ENCODE measurements at places on chromosomes 16 and 17.

GRCh38 chr17:17191961-17192381, 14.2 kb downstream of the PLD6 start:
- no peak for DNase-seq

DNA sequence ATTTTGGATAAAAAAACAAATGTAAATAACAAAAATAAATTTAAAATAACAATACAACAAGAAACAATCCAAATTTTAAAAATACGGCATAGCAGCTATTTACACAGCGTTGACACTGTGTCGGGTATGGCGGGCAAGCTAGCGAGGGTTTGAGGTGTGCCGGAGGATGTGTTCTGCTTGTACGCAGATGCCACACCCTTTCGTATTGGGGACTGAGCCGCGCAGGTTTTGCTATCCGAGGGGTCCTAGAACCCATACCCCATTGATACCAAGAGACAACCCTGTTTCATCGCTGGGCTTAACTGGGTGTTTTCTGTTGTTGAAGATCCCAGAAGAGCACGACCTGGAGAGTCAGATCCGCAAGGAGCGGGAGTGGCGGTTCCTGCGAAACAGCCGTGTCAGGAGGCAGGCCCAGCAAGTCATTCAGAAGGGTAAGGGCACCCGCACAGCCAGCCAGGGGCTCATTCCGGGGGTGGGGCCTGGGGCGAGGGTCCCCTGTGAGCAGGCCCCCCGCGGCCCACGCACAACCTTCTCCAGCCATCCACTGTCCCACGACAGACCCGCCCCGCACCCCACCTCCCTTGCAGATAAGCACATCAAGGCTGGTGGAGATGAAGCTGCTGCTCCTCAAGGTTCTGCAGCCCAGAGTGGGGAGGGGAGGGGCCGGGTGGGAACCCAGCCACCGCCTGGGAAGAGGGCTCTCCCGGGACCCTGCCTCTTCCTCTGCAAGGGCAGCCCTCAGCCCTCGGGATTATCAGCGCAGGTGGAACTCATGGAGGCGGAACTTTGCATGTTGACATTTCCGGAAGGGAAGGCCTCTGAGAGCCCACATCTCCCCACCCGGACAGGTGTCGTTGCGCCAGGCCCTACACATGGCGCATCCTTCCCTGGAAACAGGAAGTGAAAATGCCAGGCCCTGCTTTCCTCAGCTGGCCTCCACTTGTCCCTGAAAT, 51.2 kb upstream of the CHMP6 start:
- DNase-seq, result no peak

- no peak for DNase-seq
These were observed 215.2 kb downstream of the CPPED1 start for GRCh38 chr16:12588510-12588909.

GRCh38 chr16:67872631-67873434, at the start of gene EDC4:
Gene EDC4, plus strand, starts transcription at chr16:67873052. Its CDS starts 210 bp downstream, at chr16:67873262.
- DNase-seq, result peak; percentile 95

DNA sequence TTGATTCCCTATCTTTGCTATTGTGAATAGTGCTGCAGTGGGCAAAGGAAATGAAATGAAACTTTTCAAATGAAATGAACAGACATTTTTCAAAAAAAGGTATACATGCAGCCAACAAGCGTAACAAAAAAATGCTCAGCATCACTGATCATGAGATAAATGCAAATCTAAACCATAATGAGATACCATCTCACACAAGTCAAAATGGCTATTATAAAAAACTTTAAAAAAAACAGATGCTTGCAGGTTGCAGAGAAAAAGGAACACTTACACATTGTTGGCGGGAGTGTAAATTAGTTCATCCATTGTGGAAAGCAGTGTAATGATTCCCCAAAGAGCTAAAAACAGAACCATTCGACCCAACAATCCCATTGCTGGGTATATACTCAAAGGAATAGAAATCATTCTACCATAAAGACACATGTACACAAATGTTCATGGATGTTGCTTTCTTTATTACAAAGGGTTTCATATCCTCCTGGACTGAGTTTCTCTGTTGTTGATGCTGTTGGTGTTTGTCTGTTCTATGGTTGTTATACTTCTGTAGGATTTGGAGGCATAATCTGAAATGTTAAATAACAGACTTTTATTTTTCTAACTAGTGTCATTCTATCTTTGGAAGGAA, 99.3 kb upstream of the SOX9 start:
- no peak for DNase-seq

GRCh38 chr17:65593855-65594845, 32.7 kb upstream of the AXIN2 start:
- no peak for DNase-seq

DNA sequence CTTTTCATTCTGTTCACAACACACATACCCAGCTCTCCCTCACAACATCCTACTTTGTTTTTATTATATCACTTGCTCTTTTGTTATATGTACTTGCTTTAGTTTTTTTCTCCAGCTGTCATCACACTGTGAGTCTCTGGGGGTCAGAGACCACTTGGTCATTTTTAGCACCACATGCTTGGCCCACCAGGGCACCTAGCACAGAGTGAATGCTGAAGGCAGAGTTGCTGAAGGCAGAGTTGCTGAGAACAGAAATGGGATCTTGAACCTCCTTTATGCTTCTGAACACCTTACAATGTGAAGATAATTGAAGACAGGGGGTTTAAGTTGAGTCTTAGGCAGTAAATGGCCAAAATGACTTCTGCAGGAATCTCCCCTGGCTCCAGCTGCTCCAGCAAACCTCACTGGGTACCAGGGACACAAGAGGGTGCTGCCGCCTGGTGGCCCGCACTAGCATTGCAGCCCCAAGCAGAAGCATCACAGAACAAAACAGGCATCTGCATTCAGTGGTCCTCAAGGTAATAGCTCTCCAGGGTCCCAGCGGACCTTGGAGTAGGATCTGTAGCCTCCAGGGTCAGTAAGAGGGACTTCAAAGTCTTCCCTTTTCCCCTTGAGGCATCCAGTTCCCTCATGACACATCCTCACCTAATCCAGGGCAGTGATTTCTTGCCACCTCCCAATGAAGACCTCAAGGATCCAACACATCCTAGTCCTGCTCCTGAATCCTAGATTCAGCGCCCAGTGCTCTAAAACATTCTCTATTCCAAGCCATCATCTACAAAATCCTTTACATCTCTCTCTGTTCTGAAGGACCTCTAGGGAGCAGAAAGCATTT, 1972.6 kb downstream of the TP53TG3F start:
- no peak for DNase-seq

DNA sequence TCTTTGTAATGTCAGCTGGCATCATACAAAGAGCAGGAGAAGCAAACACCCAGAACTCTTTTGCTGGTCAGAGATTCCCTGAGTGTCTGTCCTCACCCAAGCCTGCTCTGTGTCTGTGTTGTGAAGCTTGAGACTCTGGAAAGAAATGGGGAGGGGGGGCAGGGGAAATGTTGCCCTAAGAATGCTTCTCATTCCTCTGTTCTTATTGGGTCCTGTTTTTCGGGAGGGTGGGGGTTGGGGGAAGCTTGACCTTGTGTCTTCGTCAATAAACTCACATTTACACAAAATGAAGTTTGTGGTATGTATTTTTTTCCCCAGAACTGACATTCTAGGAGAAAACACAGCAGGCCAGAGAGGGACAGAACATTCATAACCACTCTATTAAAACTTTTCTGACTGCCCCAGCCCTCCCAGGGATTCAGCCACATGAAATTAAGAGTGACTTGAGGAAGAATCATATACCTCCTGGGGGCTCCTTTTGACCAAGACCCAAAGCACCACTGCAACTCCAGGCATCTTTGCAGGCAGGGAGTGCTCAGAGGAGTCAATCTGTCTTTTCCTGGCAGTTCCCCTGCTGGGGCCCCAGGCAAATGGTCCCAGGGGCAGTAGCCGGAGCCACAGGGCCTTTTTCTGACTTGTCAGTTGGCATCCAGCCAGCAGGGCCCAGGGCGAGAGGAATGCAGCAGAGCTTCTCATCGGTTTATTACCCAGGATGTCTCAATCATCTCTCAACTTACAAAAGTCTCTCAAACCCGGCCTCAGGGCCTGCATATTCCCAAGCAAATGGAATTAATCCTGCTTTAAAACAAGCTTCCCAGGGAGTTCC, 5.1 kb upstream of the RASL10B start:
- DNase-seq, result no peak

DNA sequence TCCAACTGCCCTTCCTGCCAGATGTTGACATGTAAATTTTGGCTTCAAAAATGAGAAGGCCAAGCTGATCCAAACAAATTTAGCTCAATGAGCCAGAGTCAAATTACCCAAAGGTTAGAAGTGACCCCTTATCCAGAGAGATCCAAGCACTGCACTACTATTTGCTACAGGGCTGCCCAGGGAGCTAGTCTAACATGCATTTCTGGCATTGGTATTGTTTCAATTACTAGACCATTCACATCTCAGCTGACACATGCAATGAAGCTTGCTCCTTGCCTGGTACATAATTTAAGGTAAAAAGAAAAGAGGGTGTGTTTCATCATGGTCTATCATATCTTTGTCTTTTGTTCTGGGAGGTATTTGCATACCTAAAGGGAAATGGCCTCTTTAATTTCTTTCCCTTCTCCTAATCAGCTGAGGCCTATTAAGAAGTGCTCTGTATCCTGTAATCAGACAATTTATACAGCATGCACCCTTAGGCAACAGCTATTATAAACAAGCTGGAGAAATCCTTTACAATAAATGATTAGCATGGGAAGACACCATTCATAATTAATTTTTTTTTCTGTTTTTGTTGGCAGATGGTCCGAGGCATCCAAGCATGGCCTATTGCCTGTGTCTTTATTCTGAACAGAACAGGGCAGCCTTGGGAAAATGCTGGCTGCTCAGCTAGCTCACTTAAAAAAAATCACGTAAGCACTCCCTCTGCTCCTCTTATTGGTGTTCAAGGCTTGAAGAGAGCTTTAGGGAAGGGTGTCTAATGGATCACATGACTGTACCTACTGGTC, 161.5 kb upstream of the SALL1 start:
- no peak for DNase-seq

GRCh38 chr16:85601730-85602401, 11.3 kb upstream of the GSE1 start:
- DNase-seq, result no peak

DNA sequence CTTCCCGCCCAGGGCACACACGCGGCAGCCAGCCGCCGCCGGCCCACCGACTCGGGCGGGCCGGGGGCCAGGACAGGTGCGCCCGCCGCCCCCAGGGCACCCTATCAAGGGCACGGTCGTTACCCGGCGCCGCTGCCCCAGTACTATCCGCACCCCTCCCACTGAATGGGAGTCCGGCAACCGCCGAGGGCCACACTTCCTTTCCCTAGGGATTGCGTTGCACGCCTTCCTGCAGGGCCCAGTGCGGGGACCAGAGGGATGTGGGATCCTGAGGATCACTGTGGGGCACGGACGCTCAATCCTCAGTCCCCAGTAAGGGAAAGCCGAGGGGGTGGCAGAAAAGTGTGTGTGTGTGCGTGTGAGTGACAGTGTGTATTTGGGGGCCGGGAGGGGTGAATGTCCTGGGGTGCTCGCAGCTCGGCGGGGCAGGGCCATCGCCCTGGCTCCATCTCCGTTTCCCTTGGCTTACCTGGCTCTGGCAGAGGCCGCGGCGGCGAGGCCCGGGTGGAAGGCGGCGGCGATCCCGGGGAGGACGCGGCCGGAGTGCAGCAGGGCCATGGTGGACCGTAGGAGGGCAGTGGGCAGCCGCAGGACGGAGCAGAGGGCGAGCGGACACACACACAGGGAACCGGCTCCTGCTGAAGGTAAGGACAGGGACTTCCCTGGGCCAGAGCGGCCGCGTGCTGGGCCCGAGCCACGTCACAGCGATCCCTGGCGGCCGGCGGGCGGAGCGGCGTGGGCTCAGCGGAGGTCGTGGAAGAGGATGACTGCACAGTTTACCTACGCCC, at the start of gene GOT2:
TSS of gene GOT2 (minus strand) at position 646 of the 788 bp plus-strand sequence. CDS start at position 558, 88 bp downstream.
- DNase-seq, result peak; percentile 89

DNA sequence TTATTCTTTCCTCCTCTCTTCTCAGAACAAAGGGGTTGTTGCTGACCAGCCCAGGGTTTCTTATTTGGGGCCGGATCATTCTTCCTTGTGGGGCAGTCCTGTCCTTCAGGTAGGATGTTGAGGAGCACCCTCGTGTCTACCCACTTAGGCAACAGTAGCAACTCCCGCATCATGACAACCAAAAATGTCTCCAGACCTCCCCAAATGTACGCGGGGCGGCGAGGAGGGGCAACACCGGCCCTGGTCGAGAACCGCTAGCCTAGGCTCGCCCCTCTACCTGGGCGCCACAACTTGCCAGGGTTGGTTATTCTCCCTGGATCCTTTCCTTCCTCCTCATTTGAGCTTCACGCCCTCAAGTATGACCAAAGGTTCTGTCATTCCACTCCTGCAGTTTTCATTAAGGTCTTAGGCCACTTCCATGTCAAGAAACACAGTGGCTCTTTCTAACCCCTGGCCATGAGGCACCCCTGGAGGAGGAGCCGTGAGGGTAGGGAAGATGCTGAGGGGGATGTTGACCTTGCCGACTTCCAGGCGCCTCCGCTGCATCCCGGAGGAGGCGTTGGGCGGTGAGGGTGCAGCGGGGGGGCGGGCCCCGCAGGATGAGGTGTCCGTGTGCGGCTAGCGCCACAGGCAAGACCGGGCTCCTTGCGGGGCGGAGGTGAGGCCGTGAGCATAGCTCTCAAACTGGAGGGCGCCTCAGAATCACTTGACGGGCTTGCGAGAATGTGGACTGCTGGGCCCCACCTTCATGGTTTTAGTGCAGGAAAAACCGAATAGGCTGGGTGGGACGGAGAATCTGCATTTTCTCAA, 712 bp upstream of the SPECC1 start:
- no peak for DNase-seq

All from GM13977 (cell line).